Central memory CD4-positive, alpha-beta T cell (primary cell): ENCODE measurements at places on chromosomes 3 and 15.

GRCh38 chr15:25525741-25526140 is 86.9 kb upstream of the UBE3A start:
- DNase-seq: no peak

DNA sequence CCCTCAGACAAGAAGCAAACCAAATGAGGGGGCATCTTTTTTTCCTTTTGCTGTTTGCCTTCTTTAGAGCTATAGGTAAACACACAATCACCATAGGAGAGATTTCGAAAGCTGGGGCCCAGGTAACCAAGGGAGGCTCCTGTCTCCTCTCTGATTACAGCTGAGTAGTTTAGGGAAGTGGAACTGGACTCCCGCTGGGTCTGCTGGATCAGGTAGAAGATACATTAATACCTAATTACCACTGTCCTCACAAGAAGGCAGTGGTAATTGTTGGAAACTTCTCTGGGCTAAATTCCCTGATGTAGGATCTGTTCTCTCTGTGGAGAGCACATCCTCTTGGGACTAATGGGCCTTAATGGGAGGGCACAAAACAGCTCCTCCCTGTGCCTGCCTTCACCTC is 32.7 kb downstream of the HDC start:
- DNase-seq: no peak

DNA sequence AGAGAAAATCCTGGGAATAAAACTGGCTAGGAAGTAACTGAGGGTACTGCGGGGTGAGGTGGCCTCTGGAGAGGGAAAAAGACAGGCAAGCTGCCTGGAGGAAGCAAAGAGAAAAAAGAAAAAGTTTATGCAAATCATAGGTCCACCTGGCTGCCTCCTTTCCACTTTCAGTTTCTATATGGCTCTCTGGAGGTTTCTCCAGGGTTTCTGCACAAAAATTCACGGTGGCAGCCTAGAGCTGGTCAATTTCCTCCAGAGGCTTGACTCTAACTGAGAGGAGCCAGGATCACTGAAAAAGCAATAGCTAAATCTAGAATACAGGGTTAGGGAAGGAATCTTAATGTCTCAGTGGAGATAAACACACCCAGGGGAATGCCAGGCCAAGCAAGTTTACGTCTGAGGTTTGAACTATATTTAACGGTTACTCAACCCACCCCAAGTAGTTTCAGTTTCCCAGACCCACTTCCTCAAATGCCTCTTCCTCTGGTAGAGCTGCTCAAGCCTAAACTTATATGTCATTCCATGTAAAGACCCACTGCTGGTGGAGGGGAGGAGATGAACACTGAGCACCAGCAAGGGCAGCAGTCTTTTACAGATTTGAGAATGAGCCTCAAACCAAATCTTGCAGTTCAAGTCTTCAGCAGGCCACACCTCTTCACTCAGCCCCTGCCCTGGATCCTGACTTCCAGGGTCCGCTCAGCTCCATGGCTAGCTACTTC is 5.7 kb downstream of the LYSMD2 start:
- DNase-seq: peak; percentile 66

DNA sequence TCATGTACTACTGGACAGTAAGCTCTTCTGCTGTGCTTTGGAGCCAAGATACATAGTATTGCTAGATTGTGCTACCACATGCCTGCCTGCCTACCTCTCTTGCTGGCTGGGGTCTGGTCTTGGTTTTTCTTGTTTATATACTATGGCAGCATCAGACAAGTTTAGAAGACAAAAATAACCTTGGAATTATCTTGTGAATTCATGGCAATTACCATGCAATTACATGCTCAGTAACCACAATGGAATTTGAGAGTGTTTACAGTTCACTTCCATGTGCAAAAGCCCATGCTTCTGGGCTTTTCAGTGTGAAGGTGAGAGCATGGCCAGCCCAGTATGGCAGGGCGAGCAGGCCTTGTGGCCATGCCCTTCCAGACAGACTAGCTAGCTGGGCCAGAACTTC is 48.0 kb upstream of the C15orf61 start:
- DNase-seq: no peak

- DNase-seq: no peak
Observed at GRCh38 chr15:64696481-64696880, 78.9 kb downstream of the RBPMS2 start.
